NCI-H1048 (cell line): ENCODE measurements at places on chromosomes 7 and 10.

GRCh38 chr7:103009466-103010185, 65.0 kb downstream of the FBXL13 start:
- DNase-seq, result no peak

- DNase-seq, result no peak
These were observed 715.3 kb downstream of the NXPH1 start for GRCh38 chr7:9148687-9149086.

DNA sequence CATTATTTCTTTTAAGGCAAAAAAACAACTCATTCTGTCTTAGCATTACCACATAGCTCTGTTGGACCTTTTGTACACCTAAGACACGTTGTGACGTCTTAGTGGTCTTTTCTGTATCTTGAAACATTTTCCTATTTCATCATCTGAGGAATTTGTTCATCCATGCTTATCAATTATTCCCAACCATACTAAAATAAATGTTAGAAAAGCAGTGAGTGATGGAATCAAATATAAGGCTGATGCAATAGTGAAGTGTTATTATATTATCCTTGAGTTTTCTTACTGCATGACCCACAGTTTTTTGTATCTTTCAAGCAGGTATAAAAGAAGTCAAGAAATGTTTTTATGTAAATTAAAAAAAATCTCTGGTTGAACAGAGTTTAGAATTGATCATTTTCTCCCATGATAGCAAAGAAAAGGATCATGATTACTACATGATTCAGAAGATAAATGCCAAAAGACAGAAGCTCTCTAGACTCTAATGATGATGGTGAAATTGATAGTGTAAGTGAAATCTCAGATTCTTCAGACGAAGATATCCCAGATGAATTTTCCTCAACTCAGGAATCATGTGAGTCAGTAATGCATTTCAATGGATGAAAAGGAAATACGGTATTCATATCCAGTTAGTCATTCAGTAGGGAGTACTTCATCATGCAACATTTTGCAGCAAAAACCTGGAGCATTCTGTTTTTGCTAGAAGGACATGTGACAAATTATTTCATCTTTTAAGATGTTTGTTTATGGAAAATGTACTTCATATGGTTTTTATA, 51.4 kb downstream of the CELF2 start:
- DNase-seq, result no peak

DNA sequence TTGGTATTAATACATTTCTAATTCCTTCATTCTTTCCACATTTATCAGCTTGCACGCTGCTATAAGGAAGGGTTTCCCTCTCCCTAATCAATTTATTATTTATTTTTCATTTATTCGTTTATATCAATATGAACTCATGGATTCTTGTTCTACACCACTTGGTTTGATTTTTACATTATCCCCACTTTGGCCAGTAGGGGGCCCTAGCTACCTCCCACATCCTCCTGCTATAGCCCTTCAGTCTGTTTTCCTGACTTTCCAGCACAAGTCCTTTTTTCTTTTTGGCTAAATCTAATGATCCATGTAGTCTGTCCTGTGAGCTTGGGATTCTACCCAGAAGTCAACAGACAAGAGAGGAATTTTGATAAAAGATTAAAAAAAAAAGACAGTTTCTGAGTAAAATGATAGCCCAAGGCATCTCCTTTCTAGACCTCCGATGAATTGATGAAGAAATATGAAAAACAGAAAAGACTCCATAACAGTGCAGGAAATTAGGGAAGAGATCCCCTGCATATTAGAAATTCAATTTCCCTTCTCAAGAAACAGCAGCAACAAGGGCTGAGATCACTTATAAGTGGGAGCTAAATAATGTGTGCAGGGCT, 47.7 kb downstream of the LYZL2 start:
- no peak for DNase-seq

- no peak for DNase-seq
These were observed 205.7 kb downstream of the PARD3 start for GRCh38 chr10:34609287-34609940.

GRCh38 chr10:101716891-101717659, 22.1 kb upstream of the FBXW4 start:
- peak; percentile 85 for DNase-seq

DNA sequence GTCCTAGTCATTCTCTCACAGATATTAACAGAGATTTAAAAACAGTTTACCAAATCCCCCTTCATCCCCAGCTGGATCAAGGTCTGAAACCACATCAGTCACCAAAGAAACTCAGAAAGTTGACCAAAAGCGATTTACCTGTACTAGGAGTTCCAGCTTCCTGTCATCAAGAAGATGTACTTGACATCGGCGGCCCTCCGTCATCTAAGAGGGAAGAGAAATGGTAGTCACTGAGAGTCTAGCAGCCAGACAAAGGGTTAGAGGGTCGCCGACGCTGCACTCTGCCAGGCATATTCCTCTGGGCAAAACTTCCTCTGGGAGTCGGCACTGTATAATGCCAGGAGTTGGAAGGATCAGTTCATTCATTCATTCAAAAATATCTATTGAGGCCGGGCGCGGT, 271.9 kb downstream of the PRPF18 start:
- no peak for DNase-seq

GRCh38 chr10:24390746-24391145, 181.8 kb downstream of the KIAA1217 start:
- no peak for DNase-seq

GRCh38 chr7:70210936-70211310, 612.6 kb downstream of the AUTS2 start:
- no peak for DNase-seq

- DNase-seq, result no peak
These were observed 103.7 kb downstream of the RNF216 start for GRCh38 chr7:5677538-5678294.

DNA sequence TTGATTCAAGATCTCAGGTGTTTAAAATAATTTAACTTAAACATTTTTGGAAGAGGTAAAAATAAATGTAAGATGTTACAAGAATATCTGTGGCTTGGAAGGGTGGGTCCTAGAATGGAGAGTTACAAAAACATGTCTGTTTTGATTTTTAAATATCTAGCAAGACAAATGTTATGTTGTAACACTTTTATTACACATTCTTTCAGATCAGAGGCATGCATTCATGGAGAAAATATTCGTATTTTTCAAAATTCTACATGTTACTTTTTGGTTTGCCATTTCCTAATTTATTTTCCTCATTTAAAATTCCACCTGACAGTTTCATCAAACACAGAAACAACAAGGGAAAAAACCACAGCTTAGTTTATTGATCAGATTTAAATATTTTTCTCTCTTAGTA, 10.0 kb downstream of the WBP1L start:
- no peak for DNase-seq

DNA sequence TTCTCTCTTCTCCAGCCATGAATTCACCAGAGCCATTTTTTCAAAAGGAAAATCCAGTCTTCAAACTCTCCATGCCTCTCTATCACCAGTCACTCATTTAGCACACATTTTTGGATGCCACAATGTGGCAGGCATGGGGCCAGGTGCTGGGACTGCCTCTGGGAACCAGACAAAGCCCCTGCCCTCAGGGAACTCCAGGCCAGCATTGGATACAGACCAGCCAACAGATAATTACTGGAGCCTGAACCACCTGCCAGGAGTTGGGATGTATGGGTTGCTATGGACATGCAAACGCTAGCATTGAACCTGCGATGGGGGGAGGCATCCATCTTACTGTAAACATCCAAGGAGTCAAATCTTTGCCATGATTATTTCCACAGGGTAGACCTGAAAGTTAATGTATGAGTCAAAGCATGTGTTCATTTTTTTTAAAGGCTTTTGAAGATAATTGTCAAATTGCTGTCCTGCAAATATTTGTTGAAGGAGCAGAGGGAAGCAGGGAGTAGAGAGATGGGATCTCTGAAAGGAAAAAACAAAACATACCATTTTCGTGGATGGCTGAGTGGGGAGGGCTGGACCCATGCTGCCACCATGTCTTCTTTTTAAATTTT, 43.2 kb downstream of the SRRM3 start:
- no peak for DNase-seq

- DNase-seq, result no peak
These were observed 260.2 kb upstream of the TMEM72 start for GRCh38 chr10:44650691-44651661.

GRCh38 chr10:132540456-132540855, 2.9 kb downstream of the INPP5A start:
- no peak for DNase-seq
